ENCODE measurements at places on chromosomes 6 and 20. TPM values are rescaled to one million over a fixed set of nuclear protein-coding genes. Genes with fewer than 3 reads are reported as not detected.
A peak's percentile ranks its signal among the peaks of the same experiment; 100 is the strongest.

GRCh38 chr20:21380711-21381110, 16.6 kb downstream of the NKX2-4 start:
- no peak for DNase-seq

DNA sequence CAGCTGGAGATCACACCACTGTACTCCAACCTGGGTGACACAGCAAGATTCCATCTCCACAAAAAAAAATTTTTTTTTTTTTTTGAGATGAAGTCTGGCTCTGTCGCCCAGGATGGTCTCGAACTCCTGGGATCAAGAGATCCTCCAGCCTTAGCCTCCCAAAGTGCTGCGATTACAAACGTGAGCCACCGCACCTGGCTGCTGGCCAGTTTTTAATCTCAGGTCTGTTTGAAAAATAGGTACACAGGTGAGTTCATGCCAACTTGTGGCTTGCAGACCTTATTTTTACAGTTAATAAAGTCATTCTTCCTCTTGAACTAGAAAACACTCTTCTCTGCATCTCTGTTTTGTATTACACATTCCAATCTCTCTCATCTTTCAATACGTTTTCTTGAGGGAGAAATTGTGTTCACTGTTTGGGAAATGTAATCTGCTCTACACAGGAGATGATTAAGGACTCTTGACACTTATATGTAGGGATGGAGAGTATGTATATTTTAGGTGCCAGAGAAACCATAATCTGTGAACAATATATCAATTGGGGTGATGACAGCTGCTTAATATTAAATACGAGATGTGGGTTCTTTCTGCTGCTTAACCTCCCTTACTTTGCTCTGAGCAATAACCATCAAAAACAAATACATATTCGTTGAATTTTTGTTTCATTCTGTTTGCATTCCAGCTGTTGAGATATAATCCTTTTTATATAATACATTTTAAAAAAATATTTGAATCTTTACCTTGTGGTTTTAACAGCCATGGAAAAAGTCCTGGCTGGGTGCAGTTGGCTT, 17.7 kb upstream of the RIPOR3 start:
- DNase-seq: no peak

DNA sequence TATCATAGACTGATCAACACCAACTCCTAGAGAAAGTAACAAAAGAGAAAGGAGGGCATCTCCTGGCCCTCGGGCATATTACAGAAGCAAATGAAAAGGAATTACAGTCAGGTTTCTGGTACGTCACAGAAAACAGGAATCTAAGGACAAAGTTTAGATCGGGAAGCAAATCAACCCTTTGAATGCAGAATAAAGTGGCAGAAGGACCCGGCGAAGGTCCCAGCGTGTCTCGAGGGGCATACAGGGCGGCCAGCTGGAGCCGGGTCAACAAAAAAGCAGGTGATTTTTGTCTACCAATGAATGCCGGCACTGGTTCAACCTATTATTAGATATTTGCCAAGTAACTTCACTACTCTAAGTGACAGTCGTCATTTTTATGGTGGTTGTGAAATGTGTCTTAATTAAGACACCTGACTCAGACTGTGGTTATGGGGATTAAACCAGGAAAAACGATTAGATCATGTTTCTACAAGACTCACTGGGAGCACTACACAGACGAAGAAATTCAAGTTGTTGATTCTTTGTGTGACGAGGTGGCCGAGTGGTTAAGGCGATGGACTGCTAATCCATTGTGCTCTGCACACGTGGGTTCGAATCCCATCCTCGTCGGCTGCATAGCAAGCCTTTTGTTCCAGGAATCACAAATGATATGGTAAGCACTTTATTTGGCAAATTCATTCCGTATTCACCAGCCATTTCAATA, 12.4 kb upstream of the ZSCAN9 start:
- peak; percentile 86 for DNase-seq

- no peak for DNase-seq
Measured at GRCh38 chr6:38080360-38080759, 260.8 kb downstream of the ZFAND3 start.

DNA sequence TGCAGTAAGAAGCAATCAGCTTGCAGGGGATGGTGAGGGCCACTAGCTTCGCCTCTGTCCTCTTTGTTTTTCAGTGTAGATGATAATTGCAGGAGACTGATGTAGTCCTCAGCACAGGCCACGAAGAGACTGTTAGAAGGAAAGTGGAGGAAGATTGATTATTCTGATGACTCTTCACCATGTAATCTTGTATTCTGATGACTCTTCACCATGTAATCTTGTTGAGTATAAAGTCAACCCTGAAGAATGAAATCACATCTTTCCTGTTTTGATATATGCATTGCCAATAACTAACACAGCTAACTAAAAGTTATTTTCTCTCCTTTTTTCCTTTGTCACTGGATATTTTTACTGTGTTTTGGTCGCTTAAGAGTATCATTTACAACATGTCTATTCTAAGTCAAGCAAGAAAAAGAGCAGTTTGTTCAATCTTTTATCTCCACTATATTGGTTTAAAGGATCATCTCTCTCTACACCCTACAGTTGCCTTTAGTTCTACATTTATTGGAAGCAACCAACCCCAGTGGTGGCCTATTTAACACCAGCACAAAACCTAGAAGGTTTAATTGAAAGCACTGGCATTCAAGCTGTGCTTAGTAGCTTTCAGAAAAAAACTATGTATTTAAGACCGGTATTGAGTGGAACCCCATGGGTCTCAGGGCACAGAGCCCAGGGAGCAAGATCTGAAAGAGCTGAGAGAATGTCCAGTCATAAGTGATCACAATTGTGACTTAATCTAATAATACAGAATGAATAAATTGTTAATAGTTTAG, 107.2 kb upstream of the BTBD3 start:
- peak; percentile 61 for DNase-seq

DNA sequence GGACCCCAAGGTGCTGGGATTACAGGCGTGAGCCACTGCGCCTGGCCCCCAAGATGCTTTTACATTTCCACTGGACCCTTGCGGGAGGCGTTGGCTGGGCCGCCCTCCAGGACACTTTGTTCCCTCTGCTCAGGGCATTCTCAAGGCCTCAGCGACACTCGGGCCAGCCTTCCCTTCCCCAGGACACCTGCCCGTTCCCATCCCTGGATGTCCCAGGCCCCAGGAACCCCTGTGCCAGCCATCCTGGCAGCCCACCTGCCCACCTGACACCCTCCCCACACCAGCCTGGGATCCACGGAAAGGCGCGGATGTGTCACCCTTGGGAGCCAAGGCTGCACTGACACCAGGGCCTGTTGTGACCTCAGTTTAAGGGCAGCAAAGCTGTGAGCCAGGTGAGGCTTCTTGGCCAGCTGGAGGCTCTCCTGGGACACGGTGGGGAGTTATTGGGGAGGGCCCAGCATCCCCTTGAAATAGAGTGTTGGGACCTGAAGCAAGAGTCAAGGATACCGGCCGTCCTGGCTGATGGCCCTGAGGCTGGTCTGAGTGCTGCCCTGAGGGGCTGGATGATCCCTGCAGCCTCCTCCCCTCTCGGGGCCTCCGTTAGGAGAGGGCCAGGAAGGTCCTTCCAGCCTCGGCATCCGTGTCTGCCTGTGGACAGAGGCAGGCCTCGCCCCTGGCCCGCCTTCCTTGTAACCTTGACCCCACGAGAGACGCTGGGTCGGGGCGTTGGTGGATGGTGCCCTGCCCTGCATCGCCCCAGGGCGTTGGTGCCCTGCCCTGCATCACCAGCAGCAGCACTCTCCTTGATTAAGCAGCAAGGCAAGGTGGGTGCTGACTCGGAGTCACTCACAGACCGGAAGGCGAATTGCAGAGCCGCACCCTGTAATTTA, 84.2 kb upstream of the BHLHE23 start:
- no peak for DNase-seq

GRCh38 chr20:58894652-58895447, 42.3 kb downstream of the GNAS start:
- DNase-seq: no peak

DNA sequence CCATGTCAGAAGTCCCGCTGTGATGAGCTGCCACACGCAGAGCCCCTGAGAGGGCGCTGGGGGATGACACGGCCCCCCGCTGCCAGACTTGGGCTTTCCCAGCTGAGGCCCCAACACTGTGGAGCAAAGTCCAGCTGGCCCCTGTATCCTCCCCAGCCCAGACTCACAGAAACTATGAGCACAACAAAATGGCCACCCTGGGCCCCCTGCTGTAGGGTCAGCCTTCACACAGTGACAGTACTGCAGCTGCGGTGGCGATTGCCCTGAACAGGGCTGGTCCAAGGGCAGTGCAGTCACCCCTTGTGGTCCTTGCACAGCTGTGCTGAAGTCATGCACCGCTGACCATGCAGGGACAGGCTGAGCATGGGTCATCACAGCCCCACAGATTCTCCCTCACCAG, 78.2 kb upstream of the CST7 start:
- DNase-seq: no peak

DNA sequence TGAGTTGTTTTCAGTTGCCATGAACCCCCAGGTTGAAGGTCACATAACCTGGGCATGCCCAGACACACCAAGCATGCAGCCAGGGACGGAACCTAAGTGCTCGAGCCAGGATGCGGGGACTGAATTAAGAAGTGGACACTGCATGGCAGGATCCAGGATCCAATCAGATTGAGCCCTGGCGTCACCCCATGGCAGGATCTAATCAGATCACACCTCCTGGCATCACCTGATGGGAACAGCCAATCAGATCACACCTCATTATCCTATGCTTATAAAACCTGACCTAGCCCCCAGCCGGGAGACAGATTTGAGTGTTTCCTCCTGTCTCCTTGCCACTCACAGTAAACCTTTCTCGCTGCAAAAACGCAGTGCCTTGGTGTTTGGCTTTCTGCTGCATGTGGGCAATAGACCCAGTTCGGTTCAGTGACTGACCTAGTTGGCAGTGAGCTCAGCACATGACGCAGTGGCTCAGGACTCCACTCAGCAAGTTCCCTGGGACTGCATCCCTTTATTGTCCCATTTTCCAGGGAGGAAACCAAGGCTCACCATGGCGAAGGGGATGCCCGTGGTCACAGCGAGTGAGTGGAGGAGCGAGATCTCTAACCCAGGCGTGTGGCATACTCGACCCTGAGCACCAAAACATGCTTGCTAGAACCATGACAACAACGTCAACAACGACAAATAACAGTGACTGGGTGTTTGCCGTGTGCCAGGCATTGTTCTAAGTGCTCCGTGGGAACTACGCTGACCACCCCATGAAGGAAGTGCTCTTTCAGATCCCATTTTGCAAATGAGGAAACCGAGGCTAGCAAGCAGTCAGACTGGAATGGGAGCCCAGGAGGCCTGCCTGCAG, 66.3 kb downstream of the RBM38 start:
- DNase-seq: peak; percentile 33

The KCNK17 gene
- total RNA-seq: not detected

The VSX1 gene
- total RNA-seq: not detected

The TCP11 gene
- total RNA-seq: not detected

The CDSN gene
- total RNA-seq: not detected

All from HT1080 (cell line).